Stimulated activated CD8-positive, alpha-beta memory T cell treated with anti-CD3 and anti-CD28 coated beads, Interleukin-7, amount 100 ng/mL, for 4 hours (primary cell): ENCODE measurements at places on chromosomes 11 and 22.

- DNase-seq, result no peak
Measured at GRCh38 chr11:64919627-64920026, 2.6 kb upstream of the ATG2A start.

GRCh38 chr11:78377625-78378418, 39.8 kb downstream of the GAB2 start:
- no peak for DNase-seq

GRCh38 chr11:59291228-59291627, 67.5 kb upstream of the OR5AN1 start:
- no peak for DNase-seq

DNA sequence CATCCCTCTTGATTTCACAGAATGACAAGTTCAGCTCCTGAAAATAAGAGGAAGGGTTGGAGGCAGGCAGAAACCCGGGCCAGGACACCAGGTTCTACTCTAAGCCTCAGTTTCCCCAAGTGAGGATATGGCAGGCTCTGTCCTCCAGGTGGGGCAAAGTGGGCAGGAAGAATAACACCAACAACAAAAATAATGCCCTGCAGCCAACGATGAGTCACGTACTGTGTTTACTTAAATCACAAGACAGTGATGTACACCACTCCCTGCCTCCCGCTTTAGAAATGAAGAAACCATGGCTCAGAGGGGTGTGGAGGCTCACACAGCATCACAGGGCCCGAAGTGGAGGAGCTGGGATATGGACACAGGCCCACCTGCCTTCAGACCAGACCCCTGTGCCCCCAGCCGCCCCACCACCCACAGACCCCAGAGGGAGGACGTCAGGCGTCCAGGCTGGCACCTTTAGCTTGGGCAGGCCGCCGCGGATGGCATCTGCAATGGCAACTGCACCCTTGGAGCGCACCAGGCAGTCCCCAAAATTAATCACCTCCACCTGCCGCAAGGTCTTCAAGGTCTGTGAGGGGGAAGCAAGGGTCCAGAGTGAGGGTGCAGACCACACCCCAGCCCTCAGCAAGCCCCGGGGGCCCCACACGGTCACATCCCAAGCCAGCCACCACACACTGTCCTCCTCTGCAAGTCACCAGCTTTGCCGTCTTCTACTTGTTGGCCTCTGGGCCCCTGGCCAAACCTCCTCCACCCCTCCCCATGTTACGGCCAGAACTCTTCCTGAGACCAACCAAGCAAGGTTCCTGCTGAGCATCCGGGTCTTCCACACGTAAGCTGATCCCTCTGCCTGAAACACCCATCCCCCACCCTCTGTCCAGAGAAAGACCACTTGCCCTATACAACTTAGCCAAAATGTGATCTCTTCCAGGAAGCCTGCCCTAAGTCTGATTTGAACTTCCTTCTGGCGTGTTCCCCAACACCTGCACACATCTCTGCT, 15.8 kb upstream of the CHADL start:
- DNase-seq, result no peak

- no peak for DNase-seq
Measured at GRCh38 chr11:108586600-108586999, 7.0 kb downstream of the EXPH5 start.

GRCh38 chr11:87038235-87038977, 672 bp downstream of the TMEM135 start:
- no peak for DNase-seq

- no peak for DNase-seq
Measured at GRCh38 chr22:48745842-48746788, 1081.6 kb downstream of the BRD1 start.

- no peak for DNase-seq
Measured at GRCh38 chr11:127950162-127950561, 637.2 kb downstream of the ETS1 start.

DNA sequence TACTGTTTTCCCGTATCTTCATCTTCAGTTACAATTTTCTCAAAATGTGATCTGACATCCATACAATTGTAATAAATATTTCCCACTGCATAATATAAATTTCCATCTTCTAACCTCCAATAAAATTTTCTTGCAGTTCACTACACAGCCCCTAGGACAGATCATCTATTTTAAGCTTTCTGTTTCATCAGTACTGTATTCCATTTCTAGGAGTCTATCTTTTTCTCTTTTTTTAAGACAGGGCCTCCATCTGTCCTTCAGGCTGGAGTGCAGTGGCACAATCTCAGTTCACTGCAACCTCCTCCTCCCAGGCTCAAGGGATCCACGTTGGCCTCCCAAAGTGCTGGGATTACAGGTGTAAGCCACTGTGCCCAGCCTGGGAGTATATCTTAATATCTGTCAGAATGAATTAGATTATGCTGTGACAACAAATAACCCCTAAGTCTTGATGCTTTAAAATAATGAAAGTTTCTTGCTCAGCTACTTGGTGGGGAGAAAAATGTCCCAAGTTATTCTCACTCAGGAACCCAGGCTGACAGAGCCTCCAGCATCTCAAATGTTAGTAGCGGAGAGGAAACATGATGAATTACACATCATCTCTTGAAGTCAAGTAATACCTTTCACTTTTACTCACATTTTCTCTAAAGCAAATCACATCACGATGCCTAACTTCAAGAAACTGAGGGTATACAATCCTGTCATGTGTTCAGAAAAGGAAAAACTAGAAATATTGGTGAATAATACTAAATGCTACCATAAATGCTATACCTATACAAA, 92.2 kb downstream of the BUD13 start:
- DNase-seq, result no peak

- no peak for DNase-seq
Measured at GRCh38 chr11:104089481-104089880, 53.0 kb downstream of the DDI1 start.
